ENCODE measurements at places on chromosomes 2 and 18. TPM values are rescaled to one million over a fixed set of nuclear protein-coding genes. Genes with fewer than 3 reads are reported as not detected.

Gene PRSS56
- polyA plus RNA-seq: not detected

Gene NCK2
- 69.8 TPM for polyA plus RNA-seq

Gene PXDN
- polyA plus RNA-seq: 0.21 TPM

Gene NXPH2
- not detected for polyA plus RNA-seq

Gene CDH2
- not detected for polyA plus RNA-seq

Gene EMILIN1
- polyA plus RNA-seq: 0.27 TPM

Gene TMEM198
- 2.3 TPM for polyA plus RNA-seq

Gene LBX2
- not detected for polyA plus RNA-seq

Gene SPP2
- not detected for polyA plus RNA-seq

Gene OXER1
- 3.2 TPM for polyA plus RNA-seq

Gene ALPP
- polyA plus RNA-seq: 0.25 TPM

Gene DCDC2C
- not detected for polyA plus RNA-seq

Gene GULP1
- polyA plus RNA-seq: not detected

Gene CYP1B1
- 0.31 TPM for polyA plus RNA-seq

Gene CCDC148
- not detected for polyA plus RNA-seq

Gene RAD51AP2
- not detected for polyA plus RNA-seq

Gene SNORC
- polyA plus RNA-seq: 1.5 TPM

Gene ERBB4
- not detected for polyA plus RNA-seq
